ENCODE measurements at places on chromosomes 12 and 14.

- DNase-seq = no peak
Observed at GRCh38 chr12:55908726-55909512, 18.8 kb downstream of the PYM1 start.

- DNase-seq = no peak
Observed at GRCh38 chr14:86672080-86672479, 1142.1 kb downstream of the FLRT2 start.

- DNase-seq = no peak
Observed at GRCh38 chr12:49161092-49161795, 27.6 kb downstream of the TUBA1A start.

GRCh38 chr12:112191840-112192321 lies 66.5 kb downstream of the TRAFD1 start:
- DNase-seq = no peak

DNA sequence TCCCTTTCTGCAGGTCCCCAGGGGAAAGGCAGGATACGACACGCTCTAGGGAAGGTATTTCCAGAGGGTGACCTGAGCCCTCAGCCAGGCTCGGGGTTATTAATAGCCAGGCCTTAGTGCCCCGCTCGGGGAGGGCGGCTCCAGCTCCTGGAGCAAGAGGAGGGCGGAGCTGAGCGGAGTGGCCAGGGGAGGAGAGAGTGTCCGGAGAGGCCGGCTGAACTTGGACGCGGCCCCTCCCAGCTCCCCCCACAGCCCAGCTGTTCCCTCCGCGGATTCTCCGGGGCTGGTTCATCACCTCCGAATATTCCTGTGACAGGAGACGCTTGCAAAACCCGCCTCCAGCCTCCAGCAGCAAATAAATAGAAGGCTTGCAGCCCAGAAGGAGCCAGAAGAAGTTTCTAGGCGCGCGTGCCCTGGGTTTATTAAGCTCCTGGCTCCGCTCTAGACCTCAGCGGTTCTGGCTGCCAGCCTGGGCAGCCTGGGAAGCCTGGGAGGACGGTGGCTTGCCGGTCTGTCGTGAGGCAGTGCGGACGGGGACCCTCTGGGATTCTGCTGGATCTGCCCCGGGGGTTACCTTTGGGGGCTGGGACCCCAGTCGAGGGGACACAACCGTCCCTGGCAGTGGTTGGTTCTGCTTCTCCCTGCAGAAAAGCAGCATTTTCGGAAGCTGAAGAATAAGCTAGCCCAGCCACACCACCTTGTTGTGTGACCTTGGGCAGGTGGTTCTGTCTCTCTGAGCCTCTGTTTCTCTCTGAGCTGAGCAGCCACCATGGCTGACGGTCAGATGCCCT lies at the start of gene HSPB8:
HSPB8 (plus strand) TSS at position 388 of the 791 bp plus-strand sequence; CDS start at position 770, 382 bp downstream.
- no peak for DNase-seq

DNA sequence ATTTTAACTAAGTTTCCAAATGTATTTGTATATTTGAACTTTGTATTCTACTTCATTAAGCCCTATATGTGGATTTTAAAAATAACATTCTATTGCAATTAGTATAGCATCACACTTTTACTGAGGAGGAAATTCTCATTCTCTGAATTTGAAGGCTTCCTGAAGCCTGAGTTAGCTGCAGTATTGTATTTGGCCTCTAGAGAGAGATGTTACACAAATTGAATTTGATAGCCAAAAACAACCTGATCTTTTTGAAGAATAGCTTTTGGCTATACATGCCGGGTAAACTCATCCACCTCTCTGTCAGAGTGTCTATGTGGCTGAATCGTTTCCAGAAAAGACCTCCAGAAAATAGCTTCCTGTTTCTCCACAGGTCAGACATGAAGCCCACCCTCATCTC lies 316.5 kb upstream of the OR4E1 start:
- DNase-seq = no peak

DNA sequence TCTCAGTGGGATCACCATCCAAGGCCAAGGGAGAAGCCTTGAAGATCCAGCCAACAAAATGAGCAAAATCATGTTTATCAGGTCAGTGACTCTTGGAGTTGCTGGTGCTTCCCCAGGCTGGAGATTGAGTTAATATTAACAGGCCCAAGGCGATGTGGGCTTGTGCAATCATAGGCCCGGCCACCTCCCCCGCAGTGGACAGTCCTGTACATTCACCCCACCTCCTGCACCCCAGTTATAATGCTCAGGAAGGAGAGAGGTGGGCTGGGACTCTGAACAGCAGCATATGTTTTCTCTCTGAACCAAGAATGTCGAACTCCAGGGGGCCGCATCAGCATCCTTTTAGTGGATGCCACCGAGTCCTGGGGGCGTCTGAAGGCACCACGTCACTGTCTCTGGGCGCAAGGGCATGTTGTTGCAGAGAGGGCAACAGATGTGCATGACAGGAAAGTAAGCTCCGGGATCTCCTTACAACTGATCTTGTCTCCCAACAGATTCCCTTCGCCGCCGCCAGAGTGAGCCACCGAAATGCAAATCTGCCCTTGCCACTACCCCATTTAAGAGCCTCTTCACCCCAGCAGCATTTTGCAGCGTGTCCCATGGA lies 32.2 kb upstream of the SERPINA6 start:
- no peak for DNase-seq

- DNase-seq = no peak
Observed at GRCh38 chr14:100673085-100673806, 53.4 kb upstream of the DLK1 start.

- DNase-seq = no peak
Observed at GRCh38 chr14:32627545-32628298, 298.6 kb downstream of the AKAP6 start.

GRCh38 chr14:29650554-29651269 lies 276.9 kb downstream of the PRKD1 start:
- DNase-seq = no peak

DNA sequence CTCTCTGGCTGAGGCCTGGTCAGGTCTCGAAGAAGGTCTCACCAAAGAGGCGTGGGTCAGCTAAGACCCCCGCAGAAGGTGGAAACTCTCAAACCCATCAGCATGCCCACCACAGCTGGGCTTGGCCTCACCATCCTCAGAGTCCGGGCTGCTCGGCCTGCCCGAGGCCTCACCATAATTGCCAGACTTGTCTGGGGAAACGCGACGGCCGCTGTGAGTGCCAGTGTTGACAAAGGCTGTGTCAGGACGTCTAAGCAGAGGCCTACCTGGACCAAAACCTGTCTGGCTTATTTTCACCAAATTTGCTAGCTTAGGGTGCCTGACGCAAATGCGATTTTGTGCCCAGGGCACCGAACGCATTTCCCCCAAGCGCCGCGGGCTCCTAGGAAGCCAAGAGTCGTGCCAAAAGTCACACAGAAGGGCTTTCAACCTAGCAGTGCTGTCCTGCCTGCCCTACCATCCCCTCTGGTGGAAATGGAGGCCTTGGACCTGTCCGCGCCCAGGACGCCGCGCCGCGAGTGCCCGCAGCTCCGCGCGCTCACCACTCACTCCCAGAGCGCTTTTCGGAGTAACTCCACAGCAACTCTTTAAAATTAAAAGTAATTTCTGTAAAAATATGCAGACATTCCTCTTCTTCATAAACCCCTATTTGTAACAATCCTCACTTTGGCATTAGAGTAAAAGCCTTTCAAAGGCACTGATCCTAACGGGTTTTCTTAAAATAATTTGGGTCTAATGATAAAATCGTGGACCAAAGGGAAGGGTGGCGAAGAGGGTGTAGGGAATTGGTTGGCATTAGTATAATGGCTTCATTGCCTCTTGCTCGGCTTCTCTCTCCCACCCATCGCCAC lies 1.2 kb upstream of the ALX1 start:
- no peak for DNase-seq

DNA sequence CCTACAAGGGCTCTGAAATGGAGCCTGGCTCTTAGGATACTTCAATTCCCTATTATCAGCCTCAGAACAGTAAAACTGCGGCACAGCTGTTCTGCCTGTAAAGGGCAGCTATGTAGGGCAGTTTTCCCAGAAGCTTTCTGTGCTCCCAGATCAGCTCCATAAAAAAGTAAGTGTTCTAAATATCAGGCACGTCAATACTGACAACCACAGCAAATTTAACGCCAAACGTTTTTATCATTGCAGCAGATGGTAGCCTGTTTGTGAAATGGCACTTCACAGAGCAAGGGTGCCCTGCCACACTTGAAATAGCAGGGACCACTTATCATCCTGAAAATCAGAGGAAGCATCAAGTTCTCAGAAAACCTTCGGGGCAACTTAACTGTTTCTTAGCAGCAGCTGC lies 54.8 kb upstream of the PTHLH start:
- DNase-seq = no peak

DNA sequence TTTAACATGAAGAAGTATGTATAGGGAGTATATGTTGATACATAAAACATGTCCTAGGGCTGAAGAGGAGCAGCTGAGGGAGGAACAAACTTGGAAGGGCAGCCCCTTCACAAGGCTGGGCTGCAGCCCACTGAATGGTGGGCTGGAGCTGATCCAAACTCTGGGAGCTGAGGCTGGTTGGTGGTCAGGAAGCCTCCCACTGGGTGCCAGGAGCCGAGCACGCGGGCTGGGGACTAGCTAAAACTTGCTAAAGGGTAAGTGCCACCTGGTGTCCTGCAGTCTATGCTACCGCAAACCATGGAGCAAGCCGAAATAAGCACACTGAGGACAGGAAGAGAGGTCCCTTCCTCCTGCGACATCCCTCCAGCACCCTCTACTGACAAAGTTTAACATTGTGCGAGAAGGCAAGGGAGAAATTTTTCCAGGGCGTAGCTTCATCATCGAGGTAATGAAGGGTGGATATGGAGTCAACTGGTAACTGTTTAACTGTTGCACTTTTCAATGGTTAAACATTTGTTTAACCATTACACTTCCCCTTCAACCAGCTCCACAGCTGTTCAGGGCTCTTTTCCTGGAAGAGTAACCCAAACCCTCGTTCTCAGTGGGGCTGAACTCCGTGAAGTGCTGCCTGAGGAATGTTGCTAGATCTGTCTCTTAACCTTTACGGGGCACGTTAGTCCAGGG lies 42.2 kb downstream of the EGLN3 start:
- no peak for DNase-seq

DNA sequence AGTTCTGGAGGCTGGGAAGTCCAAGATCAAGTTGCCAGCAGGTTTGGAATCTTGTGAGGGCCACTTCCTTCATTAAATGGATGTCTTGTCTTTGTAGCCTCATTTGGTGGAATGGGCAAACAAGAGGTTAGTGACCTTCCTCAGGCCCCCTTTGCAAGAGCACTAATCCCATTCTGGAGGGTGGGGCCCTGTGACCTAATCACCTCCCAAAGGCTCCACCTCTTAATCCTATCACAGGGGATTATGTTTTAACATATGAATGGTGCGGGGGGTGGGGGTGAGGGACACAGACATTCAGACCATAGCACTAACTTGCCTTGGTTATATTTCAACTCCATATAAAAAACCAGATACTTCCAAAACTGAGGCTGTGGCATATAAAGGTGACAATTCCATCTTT lies 59.9 kb upstream of the PPP4R3A start:
- DNase-seq = no peak

DNA sequence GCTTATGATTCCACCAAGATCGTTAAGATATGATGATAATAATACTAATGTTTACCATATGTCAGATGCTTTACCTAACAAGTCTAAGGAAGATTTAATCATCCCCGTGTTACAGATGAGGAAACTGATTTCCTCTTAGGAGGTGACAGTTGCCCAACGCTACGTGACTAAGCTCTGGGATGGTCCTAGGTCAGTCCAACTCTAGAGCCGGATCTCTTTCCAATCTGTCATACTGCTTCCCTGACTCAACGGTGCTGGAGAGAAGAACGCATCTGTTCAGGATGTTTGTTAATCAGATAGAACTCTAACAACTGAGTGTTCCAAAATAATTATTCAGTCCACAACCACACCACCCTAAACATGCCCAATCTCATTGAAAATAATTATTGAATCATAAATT lies 39.8 kb downstream of the NDUFA12 start:
- DNase-seq = no peak

GRCh38 chr14:54881761-54882401 lies 20.7 kb downstream of the GCH1 start:
- no peak for DNase-seq

GRCh38 chr12:102118874-102119273 lies 1.0 kb downstream of the NUP37 start:
- no peak for DNase-seq

DNA sequence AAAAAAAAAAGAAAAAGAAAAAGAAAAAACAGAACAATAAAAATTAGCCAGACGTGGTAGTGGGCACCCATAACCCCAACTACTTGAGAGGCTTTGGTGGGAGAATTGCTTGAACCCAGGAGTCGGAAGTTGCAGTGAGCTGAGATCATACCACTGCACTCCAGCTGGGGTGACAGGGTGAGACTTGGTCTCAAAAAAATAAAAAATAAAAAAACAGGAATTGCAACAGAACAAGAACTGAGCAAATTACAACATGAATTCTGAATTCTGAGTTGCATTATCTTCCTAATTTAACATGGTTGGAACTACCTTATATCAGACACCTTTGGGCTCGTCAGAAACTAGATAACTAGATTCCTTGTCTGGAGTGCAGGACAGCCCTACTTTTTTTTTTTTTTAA lies 53.3 kb upstream of the NR2C1 start:
- DNase-seq = no peak

DNA sequence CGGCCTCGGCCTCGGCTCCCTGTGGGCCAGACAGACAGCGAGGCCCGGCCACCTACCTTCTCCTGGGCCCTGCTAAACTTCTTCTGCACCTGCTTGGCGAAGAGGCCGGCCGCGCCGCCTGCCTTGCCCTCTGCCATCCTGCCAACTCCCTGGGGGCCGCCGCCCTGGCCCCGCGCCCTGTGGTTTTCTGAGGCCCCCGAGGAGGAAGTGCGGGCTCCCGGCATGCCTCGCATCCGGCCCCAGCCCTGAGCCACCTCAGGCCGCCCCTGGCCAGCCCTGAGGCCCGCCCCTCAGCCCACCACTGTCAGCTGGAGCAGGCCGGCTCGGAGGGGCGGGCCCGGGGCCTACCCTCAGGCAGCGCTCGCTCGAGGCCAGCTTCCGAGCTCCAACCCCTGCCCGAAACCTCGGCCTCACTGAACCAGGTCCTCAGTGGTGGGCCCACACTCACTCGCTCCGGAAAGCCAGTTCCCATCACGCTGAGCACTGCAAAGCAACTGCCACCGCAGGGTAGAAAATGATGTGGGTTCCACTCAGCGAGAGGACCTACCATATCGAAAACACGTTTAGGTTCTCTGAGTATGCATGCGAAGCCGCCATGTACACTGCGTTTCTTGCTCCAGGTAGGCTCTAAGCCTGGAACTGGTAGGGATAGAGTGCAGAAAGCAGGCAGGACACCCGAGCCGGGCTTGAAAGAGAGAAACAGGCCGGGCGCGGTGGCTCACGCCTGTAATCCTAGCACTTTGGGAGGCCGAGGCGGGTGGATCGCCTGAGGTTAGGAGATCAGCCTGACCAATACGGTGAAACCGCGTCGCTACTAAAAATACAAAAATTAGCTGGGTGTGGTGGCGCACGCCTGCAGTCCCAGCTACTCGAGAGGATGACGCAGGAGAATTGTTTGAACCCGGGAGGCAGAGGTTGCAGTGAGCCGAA lies at the start of gene BIN2:
BIN2 (minus strand) TSS at position 209 of the 930 bp plus-strand sequence; CDS start at position 137, 72 bp downstream.
- DNase-seq = peak; percentile 35

GRCh38 chr14:100416081-100416680 lies 93.0 kb downstream of the SLC25A47 start:
- DNase-seq = no peak

GRCh38 chr14:100222224-100223093 lies 16.5 kb upstream of the YY1 start:
- DNase-seq = no peak

- DNase-seq = no peak
Observed at GRCh38 chr12:25992026-25992782, 33.7 kb downstream of the RASSF8 start.

- DNase-seq = no peak
Observed at GRCh38 chr12:100574187-100575074, 947 bp downstream of the GAS2L3 start.

- no peak for DNase-seq
Observed at GRCh38 chr12:19075711-19076340, 53.7 kb upstream of the PLEKHA5 start.
